ENCODE measurements at places on chromosomes 1 and 21.

- no peak for DNase-seq
These were observed 133.4 kb downstream of the SYT2 start for GRCh38 chr1:202576816-202577215.

DNA sequence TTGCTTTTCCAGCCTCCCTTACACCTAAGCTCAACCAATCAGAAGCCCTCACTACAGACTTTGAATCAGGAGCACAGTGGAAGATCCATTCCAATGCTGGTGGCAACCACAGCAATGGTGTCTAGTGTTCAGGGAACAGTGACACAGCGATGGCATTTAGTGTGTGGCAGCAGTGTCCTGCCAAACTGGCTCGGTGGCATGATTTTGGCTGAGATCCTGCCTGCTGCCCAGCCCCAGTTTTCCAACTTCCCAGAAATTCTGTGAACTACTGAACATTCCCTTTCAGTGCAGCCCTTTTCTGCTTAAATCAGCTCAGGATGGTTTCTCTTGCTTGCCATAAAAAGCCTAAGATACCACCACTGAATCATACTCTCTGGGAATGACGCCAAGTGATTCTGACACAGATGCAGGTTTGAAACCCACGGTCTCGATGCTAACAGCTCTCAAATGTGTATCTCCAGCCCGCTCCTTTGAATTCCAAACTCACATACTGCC, 8.8 kb downstream of the ASAP3 start:
- DNase-seq: no peak

DNA sequence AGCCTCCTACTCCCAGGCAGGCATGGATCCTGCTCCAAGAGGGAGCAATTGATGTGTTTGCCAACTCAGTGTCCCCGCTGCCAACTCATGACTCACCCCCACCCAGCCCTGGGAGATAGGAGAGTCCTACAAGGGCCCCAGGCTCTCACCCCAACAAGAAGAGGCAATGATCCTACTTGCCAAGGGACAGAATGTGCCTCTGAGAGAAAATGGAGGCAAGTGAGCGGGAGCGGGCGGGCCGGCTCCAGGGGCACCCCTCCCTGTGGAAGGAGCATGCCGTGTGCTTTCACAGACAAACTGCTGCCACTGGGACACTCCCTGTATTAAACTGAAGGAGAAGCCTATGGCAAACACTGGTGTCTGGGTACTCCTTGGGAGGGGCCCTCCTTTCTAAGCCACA, 16.7 kb downstream of the PKP1 start:
- DNase-seq: no peak

- DNase-seq: no peak
These were observed 39.3 kb upstream of the AJAP1 start for GRCh38 chr1:4615138-4615470.

All from esophagus squamous epithelium (tissue), 5 donors.